ENCODE measurements at places on chromosomes 1 and 21.

- DNase-seq, result no peak
Observed at GRCh38 chr1:160101037-160101716, 2.8 kb upstream of the IGSF8 start.

GRCh38 chr1:119052267-119052666 lies 64.1 kb upstream of the TBX15 start:
- no peak for DNase-seq

DNA sequence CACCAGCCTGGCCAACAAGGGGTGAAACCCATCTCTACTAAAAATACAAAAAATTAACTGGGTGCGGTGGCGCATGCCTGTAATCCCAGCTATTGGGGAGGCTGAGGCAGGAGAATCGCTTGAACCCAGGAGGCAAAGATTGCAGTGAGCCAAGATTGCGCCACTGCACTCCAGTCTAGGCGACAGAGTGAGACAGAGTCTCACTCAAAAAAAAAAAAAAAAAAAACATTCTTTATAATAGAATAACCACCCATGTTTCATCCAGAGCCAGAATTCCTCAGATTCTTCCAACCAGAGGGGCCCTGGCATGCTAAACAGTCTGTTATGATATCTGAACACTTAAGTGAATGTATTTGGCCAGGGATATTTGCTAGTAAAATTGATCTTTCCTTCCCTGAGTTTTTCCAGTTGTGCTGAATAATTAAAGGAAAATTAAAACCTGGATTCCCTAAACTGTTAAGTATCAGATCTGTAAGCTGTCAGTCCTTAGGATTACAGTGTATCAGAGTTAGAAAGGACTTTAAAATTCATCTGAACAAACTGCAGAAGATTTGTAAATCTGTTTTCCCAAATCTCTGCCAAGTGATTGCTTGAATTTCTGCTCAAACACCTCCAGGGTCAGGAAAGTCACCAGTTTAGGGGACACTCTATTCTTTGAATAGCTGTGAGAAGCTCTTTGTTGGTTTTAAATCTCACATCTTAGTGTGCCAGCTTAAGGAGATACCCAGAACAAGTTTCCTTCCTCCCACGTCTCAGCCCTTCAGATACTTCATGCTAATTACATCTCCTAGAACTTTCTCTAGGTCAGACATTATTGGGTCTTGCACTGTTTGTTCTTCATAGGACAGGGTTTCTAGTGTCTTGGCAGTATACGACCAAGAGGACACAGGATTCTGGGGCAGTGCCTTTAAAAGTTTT lies 84.6 kb upstream of the BMP8A start:
- DNase-seq, result no peak

DNA sequence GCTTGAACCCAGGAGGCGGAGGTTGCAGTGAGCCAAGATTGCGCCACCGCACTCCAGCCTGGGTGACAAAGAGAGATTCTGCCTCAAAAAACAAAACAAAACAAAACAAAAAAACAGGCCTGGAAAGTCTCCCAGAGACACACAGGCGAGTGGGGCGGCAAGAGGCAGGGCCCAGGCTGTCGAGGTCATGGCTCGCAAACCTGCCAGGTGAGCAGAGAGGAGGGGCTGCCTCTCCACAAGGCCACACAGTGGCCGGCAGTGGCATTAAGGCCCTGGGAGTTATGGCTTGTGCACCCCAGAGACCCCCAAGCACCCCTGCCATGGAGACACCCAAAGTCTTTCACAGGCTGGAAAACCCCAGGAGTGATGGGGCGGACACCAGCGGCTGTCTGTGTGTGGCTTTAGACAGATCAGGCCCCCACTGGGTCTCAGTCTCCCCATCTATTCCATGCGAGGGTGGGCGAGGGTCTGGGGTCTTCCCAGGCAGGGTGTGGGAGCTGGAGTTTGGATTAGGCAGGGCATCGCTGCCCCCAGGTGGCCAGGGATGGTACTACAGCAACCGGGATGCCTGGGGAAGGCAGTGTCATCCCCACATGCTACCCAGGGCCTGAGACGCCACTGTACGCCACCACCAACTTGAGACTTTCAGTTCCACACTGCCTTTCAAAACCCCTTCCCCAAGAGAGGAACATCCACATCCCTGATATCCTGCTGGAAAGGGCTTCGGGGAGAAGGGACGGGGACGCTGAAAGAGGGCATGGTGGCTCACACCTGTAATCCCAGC lies 7.3 kb upstream of the CTRC start:
- no peak for DNase-seq

DNA sequence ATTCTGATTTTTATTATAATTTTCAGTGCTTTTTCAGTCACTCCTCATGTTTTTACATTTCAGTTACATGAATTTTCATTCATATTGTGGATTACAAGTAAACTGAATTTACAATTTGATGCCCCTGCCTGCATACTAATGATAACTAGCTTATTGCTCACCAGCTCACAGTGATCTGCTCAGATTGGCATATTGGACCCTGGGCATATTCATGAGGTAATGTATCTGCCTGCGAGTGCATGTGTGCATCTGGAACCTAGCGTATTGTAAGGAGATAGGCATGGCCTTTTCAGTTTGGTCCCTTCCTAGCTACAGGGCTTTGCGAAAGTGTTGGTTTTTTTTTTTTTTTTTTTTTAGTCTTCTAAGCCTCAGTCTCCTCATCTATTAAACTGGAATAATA lies 213.7 kb downstream of the SDCCAG8 start:
- DNase-seq, result no peak

Data from GM12878 (cell line).